Epithelial cell of proximal tubule (primary cell): ENCODE measurements at places on chromosomes 16 and 17. TPM values are rescaled to one million over a fixed set of nuclear protein-coding genes. Genes with fewer than 3 reads are reported as not detected.

TNK1 gene
- total RNA-seq, result 5.4 and 7.3 TPM in 2 replicates

DPEP3 gene
- total RNA-seq, result not detected in 2 replicates

JUP gene
- 314 and 425 TPM in 2 replicates for total RNA-seq

KSR1 gene
- total RNA-seq, result 7.2 and 19.9 TPM in 2 replicates

CORO6 gene
- 4.4 and 28.7 TPM in 2 replicates for total RNA-seq

ETV4 gene
- 48.3 and 63.9 TPM in 2 replicates for total RNA-seq

ZNF263 gene
- total RNA-seq, result 18.1 and 33.1 TPM in 2 replicates

EFNB3 gene
- 0.94 and 1.7 TPM in 2 replicates for total RNA-seq

GALNS gene
- 9.2 and 18.3 TPM in 2 replicates for total RNA-seq
